Activated CD8-positive, alpha-beta T cell treated with anti-CD3 and anti-CD28 coated beads, Interleukin-2, amount 10 ng/mL, durations not matched to agents 7 days and 5 days (primary cell): ENCODE measurements at places on chromosomes 1 and 21. TPM values are rescaled to one million over a fixed set of nuclear protein-coding genes. Genes with fewer than 3 reads are reported as not detected.

- no peak overlapping the region for H3K4me3 ChIP-seq
- no peak for DNase-seq
- no peaks in the 10 kb centered on the region for H3K4me1 ChIP-seq
Measured at GRCh38 chr1:5253036-5253435, 598.6 kb downstream of the AJAP1 start.

Gene DEDD
- 36.3 TPM for total RNA-seq

Gene NAV1
- 1.9 TPM for total RNA-seq

DNA sequence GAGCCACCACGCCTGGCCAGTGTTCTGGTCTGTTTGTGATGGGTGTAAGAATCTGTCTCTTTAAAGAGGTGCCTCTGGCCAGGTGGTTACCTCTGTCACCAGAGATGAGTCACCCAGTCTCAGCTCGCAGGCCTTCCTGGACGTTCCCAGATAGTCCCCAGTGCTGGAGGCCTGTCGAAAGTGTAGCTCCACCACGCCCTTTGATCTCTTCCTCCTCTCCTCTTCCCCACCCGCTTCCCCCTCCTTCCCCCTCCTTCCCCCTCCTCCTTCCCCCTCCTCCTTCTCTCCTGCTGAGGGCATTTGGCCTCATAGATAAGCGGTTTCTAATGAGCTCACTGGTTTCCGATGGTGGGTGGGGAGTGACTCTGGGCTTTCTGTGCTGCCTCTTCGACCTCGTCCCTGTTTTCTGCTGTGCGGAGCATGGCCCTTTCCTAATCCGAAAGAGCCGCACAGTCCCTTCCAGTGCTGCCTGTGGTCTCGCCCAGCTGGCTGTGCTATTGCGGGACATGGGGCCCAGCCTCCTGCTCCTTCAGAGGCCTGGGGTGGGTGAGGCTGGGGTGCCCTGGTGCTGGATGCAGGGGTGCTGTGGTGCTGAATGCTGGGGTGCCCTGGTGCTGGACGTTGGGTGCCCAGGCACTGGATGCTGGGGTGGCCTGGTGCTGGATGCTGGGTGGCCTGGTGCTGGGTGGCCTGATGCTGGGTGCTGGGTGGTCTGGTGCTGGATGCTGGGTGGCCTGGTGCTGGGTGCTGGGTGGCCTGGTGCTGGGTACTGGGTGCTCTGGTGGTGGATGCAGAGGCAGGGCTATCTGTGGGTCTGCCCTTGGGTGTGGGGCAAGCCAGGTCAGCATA, 19.2 kb downstream of the AGPAT3 start:
- peak; percentile 28 for DNase-seq
- H3K4me1 ChIP-seq: peaks cover 54% of the 10 kb centered on the region
- peaks cover 23% of the 10 kb centered on the region for H3K36me3 ChIP-seq
- H3K27me3 ChIP-seq: no peaks in the 10 kb centered on the region

DNA sequence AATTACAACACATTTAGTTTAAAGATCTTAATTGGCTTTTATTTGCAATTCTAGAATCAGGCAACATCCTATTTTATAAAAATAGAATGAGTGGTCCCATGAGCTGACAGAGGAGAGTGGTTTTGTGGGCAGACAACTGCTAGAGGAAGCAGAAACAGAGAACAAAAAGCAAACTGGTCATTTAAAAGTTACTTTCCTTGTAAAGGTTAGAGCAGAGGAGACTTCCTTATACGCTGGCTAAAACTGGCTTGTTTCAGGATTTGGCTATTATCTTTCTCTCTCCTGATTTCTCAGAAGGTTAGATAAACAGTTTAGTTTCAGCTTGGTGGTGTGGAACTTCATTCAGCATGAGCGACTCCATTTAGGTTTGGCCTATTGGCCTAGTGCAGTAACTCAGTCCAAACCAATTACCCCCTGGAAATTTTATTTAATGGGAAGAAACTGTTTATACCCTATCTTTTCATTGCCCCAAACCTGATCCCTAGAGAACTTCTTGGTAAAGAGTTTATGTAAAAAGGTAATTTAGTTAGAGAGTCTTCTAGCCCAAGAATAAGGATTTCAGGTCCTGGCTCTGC, 32.2 kb upstream of the IL20 start:
- peak; percentile 40 for DNase-seq
- H3K36me3 ChIP-seq: no peaks in the 10 kb centered on the region
- H3K4me3 ChIP-seq: peak overlapping the region; percentile 37
- H3K27ac ChIP-seq: peak overlapping the region; percentile 64

Gene CSF3R
- total RNA-seq: not detected

DNA sequence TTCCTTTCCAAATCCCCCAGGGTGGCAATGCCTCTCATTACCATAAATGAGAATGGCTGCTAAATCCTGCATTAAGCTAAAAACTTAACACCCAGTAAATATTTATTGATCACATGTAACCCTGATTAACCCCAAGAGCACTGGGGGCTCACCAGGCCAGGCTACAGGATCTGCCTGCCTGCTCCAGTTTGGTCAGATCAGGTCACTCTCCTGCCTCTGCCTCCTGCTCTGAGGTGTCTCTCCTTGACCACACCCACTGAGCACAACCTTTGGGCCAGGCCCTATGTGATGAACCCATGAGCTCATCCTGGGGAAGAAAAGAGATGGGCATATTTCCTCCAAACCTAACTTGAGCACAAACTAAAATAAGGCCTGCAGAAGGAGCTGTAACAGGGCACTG, 93.5 kb downstream of the TRABD2B start:
- no peaks in the 10 kb centered on the region for H3K36me3 ChIP-seq
- no peak for DNase-seq
- H3K27me3 ChIP-seq: no peaks in the 10 kb centered on the region
- no peaks in the 10 kb centered on the region for H3K4me1 ChIP-seq
- H3K27ac ChIP-seq: no peak overlapping the region

- no peaks in the 10 kb centered on the region for H3K36me3 ChIP-seq
- no peaks in the 10 kb centered on the region for H3K4me1 ChIP-seq
- no peak overlapping the region for H3K27ac ChIP-seq
Measured at GRCh38 chr21:27292229-27292628, 325.3 kb upstream of the ADAMTS5 start.

DNA sequence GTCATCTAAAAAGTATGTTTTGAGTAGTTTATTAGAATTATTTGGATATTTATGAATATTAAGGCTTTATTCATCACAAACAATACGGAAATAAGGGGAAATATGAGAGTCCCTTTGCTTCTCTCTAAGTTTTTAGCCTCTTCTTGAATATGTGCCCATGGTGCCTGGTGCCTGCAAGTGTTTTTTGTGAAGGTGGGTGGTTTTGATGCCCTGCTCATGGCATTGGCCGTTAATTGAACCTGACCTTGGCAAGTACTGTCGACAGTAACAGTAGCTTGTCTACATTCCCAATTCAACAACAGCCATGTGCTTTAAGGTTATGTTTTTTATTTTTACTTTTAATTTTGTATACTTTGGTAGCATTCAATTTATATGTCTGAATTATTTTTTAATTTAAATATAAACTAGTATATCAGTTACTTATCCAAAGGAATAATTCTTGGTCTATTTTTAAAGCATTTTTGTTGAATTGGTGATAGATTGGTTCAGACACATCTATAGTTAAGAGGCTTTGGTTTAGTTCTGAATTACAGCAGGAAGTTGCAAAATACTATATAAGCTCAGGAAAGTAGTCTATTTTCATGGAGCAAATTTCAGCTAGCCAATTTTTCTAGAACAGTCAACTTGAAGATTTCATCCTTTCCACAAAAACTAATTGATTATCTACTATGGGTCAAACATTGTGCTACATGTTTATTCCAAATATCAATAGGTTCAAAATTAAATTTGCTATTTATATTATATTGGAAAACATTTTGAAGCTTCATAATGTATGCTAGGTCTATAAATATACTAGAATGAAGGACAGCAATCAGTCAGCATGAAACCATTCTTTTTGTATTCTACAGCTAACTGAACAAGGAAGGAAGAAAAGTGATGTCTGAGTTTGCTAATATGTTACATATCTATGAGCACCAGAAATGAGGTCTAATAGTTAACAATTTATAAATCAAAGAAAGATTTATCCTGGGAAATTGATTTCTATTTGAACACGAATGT, 184.4 kb downstream of the MRPL39 start:
- H3K4me1 ChIP-seq: peaks cover 33% of the 10 kb centered on the region
- H3K27ac ChIP-seq: no peak overlapping the region
- DNase-seq: no peak
- no peaks in the 10 kb centered on the region for H3K27me3 ChIP-seq
- H3K4me3 ChIP-seq: no peak overlapping the region
- H3K36me3 ChIP-seq: no peaks in the 10 kb centered on the region

Gene UMODL1
- total RNA-seq: not detected

DNA sequence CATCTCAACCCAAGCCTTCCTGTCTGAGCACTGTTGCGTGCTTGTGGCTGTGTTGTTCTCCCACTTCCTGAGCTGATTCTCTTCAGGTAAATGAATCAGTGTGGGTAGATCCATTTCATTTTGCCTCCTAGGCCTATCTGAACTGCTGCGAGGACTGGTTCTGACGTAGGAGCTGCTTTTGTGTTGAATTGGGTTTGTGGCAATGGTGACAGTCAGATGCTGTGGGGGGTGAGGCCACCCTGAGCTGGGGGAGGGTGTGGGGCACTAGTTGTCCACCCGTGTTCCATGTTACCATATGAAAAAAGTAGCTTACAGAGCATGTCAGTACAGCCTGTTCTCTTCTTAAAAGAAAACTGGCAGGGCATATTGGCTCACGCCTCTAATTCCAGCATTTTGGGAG, 81.5 kb downstream of the MRPS6 start:
- H3K27me3 ChIP-seq: no peaks in the 10 kb centered on the region
- DNase-seq: peak; percentile 79
- peak overlapping the region; percentile 91 for H3K27ac ChIP-seq
- peaks cover 55% of the 10 kb centered on the region for H3K36me3 ChIP-seq

Gene TMEM200B
- not detected for total RNA-seq

DNA sequence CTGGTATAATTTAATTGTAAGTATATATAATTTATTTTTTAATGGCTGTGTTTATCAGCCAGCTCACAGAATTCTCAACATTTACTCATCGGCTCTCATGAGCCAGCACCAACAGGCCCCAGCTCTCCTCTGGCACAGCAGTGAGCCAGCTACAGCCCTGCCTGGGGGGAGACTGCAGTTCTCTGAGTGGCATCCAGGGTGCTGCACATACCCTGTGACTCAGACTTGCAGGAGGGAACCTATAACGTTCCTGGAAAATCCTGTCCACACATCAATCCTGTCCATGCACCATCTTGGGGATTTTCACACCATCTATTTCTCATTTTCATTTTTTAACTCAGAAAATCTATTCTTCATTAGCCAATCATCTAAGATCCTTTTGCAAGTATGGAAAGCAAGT, 36.5 kb downstream of the FHAD1 start:
- H3K4me3 ChIP-seq: no peak overlapping the region
- H3K36me3 ChIP-seq: no peaks in the 10 kb centered on the region
- peaks cover 10% of the 10 kb centered on the region for H3K27me3 ChIP-seq
- no peak for DNase-seq
- no peak overlapping the region for H3K27ac ChIP-seq

- H3K27me3 ChIP-seq: no peaks in the 10 kb centered on the region
- peak overlapping the region; percentile 17 for H3K27ac ChIP-seq
- peaks cover 33% of the 10 kb centered on the region for H3K4me1 ChIP-seq
Measured at GRCh38 chr1:155844860-155845421, 12.1 kb downstream of the GON4L start.

DNA sequence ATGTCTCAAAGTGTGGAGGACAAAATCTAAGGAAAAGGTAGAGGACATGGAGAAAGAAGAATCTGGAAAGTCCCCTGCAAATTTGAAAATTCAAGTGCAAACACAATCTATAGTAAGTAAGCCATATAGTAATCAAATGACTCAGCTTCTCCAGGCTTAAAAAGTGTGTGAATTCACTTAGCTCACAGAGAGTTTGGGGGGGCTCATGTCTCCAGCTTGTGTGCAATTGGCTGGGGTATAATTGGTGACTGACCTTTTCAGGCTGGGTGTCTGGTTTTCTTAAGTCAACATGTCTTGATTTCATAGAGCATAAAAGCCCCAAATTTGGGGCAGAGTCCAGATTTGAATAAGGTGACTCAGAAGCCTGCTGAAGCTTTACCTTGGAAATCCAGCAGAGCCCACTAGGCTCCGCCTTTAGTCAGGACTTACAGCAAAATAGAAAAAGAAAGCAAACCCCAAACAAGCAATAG, 8.6 kb downstream of the CLDN14 start:
- no peaks in the 10 kb centered on the region for H3K36me3 ChIP-seq
- DNase-seq: no peak
- H3K27me3 ChIP-seq: no peaks in the 10 kb centered on the region
- H3K4me3 ChIP-seq: no peak overlapping the region

- no peaks in the 10 kb centered on the region for H3K4me1 ChIP-seq
- H3K27ac ChIP-seq: no peak overlapping the region
- DNase-seq: no peak
- H3K27me3 ChIP-seq: no peaks in the 10 kb centered on the region
Measured at GRCh38 chr21:45939521-45940045, 42.0 kb upstream of the COL6A1 start.

GRCh38 chr1:162471290-162471853, 26.2 kb upstream of the UHMK1 start:
- DNase-seq: no peak
- peaks cover 3% of the 10 kb centered on the region for H3K27me3 ChIP-seq
- no peaks in the 10 kb centered on the region for H3K4me1 ChIP-seq
- no peak overlapping the region for H3K27ac ChIP-seq
- H3K4me3 ChIP-seq: no peak overlapping the region
- H3K36me3 ChIP-seq: no peaks in the 10 kb centered on the region

- H3K4me1 ChIP-seq: no peaks in the 10 kb centered on the region
- peaks cover 15% of the 10 kb centered on the region for H3K27me3 ChIP-seq
- H3K27ac ChIP-seq: no peak overlapping the region
- DNase-seq: no peak
Measured at GRCh38 chr1:175480343-175480822, 263.0 kb downstream of the TNR start.

DNA sequence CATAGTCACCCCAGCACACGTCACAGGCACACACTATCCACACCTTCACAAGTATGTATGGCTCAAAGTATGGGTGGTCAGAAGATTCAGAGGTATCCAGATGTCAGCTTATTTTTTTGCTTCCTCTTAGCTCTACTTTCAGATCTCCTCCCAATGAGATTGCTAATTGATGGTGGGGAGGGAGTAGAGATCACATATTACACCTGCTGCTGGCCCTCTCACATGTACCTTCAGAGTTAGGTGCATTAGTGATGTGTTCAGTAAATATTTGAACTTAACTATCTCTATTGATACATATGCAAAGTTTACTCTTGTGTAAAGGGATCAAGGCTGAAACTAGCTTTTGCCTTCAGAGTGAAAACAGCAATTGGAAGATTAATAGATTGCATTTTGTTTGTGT, 262.6 kb downstream of the PCP4 start:
- no peaks in the 10 kb centered on the region for H3K36me3 ChIP-seq
- no peaks in the 10 kb centered on the region for H3K4me1 ChIP-seq
- H3K4me3 ChIP-seq: no peak overlapping the region
- H3K27me3 ChIP-seq: no peaks in the 10 kb centered on the region
- no peak for DNase-seq
- no peak overlapping the region for H3K27ac ChIP-seq

- H3K27me3 ChIP-seq: no peaks in the 10 kb centered on the region
- H3K4me3 ChIP-seq: no peak overlapping the region
- H3K36me3 ChIP-seq: peaks cover 8% of the 10 kb centered on the region
- no peak for DNase-seq
Measured at GRCh38 chr1:59345221-59345620, 48.3 kb downstream of the FGGY start.

Gene ZSWIM5
- total RNA-seq: 0.50 TPM

Gene FMO2
- total RNA-seq: not detected

- no peaks in the 10 kb centered on the region for H3K4me1 ChIP-seq
- H3K36me3 ChIP-seq: no peaks in the 10 kb centered on the region
- H3K4me3 ChIP-seq: no peak overlapping the region
- DNase-seq: no peak
- no peak overlapping the region for H3K27ac ChIP-seq
Measured at GRCh38 chr1:74641161-74641560, 32.4 kb downstream of the ERICH3 start.
